ENCODE measurements at places on chromosomes 7 and 10. TPM values are rescaled to one million over a fixed set of nuclear protein-coding genes. Genes with fewer than 3 reads are reported as not detected.

DNA sequence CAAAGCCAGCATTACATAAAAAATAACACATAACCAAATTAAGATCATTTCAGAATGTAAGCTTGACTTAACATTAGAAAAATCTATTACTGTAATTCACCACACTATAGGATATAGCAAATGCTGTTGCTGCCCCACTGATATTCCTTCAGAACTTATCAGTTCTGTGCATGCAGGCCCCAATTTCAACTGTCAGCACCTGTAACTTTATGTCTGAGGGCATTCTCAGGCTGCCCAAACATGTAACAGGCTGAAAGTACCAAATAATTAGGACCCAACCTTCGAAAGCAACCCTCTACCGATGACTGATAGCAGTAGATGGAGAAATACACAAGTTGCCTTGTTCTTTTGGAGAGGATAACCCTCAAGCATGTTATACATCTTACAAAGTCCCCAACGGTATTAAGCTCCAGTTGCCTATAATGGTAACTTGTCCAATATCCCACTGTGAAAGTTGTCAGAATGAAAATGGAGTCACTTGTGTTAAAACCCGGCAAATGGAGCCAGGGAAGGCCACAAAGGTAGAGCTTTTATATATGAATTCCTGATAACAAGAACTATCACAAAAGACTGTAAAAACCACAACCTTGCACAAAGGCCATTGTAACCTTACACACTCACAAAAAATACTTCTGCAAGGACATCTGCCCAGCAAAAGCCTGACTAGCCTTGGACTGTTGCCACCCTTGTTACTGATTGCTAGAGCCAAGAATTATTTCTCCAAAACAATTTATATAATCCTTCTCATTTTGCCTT is 66.9 kb upstream of the ZNF746 start:
- H3K36me3 ChIP-seq: peaks cover 66% of the 10 kb centered on the region
- H3K27me3 ChIP-seq: no peaks in the 10 kb centered on the region
- no peak overlapping the region for H3K4me3 ChIP-seq

Gene ZNF804B
- total RNA-seq: not detected

DNA sequence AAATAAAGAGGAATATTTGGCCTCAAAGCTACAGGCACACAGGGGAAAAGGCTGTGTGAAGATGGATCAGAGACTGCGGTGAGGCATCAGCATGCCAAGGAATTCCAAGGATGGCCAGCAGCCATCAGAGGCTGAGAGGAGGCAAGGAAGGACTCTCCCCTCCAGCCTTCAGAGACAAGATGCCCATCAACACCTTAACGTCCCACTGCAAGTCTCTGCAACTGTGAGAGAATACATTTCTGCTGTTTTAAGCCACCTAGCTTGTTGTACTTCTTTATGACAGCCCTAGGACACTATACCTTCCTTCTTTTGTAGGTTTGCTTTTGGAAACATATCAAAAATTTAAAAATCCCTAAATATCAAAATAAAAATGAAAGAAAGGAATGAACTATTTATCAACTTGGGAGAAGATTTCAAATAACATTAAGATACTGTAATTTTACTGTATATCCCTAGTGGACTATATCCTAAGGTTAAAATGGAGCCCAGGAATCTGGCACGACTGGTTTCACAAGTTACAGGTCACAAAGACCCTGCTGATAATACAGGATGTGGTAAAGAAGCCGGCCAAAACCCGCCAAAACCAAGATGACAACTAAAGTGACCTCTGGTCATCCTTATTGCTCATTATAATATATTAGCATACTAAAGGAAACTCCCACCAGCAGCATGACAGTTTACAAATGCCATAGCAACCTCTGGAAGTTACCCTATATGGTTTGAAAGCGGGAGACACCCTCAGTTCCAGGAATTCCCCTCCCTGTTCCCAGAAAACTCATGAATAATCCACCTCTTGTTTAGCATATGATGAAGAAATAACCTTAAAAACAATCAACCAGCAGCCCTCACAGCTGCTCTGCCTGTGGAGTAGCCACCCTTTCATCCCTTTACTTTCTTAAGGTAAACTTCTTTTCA is 185.2 kb downstream of the AVL9 start:
- H3K27me3 ChIP-seq: no peaks in the 10 kb centered on the region
- no peak overlapping the region for H3K4me3 ChIP-seq
- no peak overlapping the region for H3K27ac ChIP-seq
- no peaks in the 10 kb centered on the region for H3K4me1 ChIP-seq
- no peaks in the 10 kb centered on the region for H3K36me3 ChIP-seq
- no peak for DNase-seq

GRCh38 chr10:77516575-77516974 is 121.0 kb downstream of the KCNMA1 start:
- no peaks in the 10 kb centered on the region for H3K36me3 ChIP-seq
- no peak overlapping the region for H3K4me3 ChIP-seq
- H3K4me1 ChIP-seq: no peaks in the 10 kb centered on the region
- H3K27me3 ChIP-seq: no peaks in the 10 kb centered on the region

GRCh38 chr10:116408719-116409118 is 18.9 kb upstream of the PNLIPRP3 start:
- DNase-seq: no peak
- H3K4me1 ChIP-seq: no peaks in the 10 kb centered on the region
- H3K4me3 ChIP-seq: no peak overlapping the region
- H3K36me3 ChIP-seq: no peaks in the 10 kb centered on the region
- H3K27ac ChIP-seq: no peak overlapping the region

DNA sequence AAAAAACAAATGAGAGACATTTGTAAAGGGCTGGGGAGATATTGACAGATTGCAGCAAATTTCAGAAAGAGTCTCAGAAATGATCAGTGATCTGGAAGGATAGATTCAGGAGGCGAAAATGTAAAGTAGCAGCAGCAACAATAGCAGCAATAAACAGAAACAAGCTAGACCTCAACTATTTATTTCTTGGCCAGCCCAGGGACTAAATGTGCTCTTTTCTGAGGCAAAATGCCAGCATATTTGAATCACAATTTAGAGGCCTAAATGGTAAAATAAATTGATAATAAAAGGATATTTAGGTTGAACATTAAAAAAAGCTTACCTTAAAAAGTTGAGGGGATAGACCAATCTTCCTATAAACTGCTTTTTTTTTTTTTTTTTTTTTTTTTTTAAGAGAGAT is 134.6 kb upstream of the ITGB1 start:
- H3K4me1 ChIP-seq: peaks cover 54% of the 10 kb centered on the region
- peaks cover 10% of the 10 kb centered on the region for H3K36me3 ChIP-seq
- DNase-seq: no peak
- H3K27me3 ChIP-seq: no peaks in the 10 kb centered on the region
